ENCODE measurements at places on chromosomes 11 and 22.
A peak's percentile ranks its signal among the peaks of the same experiment; 100 is the strongest.

- no peak for DNase-seq
Observed at GRCh38 chr22:36465232-36466021, 16.0 kb downstream of the TXN2 start.

GRCh38 chr11:134560566-134561330 lies 148.7 kb upstream of the B3GAT1 start:
- no peak for DNase-seq

- no peak for DNase-seq
Observed at GRCh38 chr11:57729479-57729878, 11.8 kb upstream of the SELENOH start.

DNA sequence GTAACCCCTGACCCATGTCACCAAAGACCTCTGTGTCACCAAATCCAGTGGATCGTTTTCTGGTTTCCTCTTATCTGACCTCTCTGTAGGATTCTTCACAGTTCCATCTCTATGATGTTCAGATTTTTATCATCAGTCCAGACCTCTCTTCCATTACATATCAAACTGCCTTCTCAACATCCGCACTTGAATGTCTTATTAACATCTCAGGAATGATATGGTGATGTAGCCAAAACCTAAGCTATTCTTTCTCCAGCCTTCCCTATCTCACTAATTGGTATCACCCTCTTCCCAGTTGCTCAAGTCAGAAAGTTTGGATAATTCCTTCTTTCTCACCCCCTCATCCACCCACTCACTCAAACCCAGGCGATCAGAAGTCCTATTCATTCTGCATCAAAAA lies 13.4 kb downstream of the APLNR start:
- no peak for DNase-seq

DNA sequence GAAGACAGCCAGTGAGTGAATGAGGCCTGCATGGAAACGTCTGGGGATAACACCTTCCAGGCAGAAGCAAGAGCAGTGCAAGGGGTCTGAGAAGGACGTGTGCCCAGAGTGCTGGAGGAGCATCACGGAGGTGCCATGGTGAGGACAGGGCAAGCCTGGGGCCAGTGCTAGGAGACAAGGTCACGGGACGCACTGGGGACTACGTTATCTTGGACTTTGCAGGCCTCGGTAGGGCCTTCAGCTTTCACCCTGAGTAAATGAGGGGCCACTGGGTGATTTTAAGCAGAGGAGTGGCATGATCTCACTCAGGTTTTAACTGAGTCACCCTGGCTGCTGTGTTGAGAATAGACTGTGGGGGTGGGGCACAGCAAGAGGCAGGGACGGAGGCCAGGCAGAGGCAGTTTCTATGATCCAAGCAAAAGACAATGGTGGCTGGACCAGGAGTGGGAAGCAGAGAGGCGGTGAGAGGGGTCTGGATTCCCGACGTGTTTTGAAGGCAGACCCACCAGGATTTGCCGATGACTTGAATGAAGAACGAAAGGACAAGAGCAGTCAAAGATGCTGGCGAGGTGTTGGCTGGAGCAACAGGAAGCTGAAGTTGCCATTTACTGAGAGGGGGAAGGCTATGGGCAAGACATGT lies 102.7 kb upstream of the PARVA start:
- DNase-seq: no peak

- no peak for DNase-seq
Observed at GRCh38 chr22:19687561-19688300, 26.6 kb upstream of the SEPTIN5 start.

DNA sequence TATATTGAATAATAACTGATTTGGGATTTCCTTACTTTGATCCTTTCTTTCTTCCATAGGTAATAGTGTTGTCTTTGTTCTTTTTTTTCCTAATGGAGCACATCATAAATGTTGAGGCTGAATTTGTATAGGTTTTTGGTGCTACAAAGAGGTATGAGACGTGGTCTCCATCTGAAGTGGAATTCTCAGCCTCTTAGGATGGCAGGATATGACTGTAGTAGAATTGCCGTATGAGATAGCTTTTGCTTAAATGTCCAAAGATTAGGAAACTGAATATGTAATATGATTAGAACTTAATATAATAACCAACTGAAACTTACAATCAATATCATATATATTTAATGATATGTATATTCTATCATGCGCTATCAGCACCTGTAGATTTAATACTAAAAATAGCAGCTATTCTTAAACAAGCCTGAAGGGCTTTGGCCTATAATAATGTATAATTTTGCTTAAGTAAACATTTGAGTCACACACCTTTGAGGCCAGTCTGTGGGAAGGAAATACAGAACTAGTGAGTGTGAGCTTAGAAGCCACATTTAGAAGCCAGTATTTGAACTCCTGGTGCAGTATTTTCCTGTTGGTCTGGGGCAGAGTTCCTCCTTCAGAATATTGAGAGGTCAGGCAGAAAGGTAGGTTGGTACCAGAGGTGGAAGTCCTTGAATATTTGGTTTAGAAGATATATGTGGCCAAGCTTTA lies 62.6 kb downstream of the SWAP70 start:
- peak; percentile 57 for DNase-seq

DNA sequence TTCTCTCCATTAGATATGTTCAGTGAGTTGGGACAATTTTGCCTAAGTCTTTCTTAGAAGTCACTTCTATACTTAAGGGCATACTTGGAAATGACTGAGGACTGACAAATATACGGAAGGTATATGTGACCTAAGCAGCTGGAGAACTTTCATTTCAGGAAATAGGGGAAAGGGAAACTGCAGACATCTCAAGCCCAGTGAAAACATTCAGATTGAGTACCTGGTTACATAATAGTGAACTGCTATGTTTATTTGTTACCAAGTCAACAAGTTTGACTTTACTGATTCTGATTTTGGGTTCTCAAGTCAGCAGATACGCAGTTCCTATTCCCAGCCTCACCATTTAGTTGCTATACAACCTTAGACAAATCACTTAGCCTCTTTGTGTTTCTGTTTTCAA lies 1173.9 kb downstream of the LRRC4C start:
- DNase-seq: no peak

DNA sequence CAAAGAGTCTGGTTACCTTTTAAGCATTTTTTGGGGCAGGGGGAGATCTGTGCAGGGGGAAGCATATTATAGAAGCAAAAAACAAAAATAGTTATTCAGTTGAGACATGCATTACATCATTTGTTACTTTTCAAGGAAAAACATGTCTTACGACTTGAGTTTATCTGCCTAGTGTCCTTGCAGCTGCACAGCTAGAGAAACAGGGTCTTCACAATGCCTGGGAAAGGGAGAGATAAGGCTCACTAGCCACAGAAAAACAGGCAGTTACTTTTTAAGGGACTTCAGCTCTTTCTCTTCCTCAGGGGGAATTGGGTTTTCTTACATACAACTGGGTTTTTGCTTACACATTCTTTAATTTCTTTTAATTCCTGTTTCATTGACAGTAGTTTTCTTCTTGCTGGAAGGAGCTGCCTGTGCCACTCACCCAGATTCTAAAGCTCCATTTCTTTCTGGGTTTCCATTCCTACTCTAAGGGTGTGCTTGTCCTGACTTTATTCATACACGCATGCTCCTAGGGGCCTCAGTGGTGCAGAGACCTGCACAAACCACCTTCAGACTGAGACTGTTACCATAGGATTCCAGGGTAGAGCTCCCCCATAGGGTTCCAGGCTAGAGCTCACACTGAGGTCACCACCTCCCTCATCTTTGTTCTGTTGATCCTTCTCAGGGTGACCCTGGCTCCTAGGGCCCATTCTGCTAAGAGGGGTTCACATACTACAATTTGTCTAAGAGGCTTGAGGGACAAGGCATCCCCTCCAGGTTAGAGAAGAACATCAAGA lies 14.7 kb upstream of the UBQLNL start:
- no peak for DNase-seq

- no peak for DNase-seq
Observed at GRCh38 chr11:45673441-45673840, 8.0 kb upstream of the CHST1 start.

- no peak for DNase-seq
Observed at GRCh38 chr22:48182031-48182430, 1419.6 kb downstream of the TBC1D22A start.

GRCh38 chr22:38038890-38039812 lies 18.1 kb upstream of the PICK1 start:
- no peak for DNase-seq

DNA sequence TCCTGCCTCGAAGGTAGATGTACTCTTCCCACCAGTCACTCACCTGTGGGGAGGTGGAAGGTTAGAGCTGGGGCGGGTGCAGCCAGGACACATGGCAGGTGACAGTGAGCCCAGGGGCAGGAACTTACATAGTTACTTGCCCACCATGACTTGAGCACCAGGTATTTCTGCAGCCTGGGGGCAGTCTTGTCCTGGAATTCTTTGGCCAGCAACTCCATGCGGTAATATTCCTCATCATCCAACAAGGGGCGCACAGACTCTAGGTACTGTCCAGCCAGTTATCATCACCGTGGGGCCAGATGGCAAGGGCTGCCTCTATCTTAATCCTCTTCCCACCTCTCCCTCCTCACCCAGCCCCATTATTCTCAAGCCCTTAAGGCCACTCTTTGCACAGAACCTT lies 2.2 kb downstream of the CPT1B start:
- DNase-seq: no peak

DNA sequence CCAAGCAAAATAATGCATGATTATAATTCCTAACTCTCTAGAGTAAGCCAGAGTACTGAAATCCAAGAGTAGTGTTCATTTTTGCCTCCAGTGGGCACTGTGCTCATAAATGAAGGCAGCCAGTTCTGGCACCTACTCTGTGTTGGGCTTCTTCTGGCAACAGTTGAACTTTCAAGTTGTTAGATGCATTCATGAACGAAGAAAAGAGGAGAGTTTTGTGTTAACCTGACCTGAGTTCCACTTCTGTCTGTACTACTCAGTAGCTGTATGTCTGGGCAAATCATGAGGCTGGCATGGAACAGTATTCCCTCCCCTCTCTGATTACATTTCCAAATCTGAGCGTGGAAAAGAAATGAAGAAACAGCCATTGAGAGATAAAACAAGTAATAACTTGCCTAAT lies 20.3 kb upstream of the TENM4 start:
- DNase-seq: no peak

DNA sequence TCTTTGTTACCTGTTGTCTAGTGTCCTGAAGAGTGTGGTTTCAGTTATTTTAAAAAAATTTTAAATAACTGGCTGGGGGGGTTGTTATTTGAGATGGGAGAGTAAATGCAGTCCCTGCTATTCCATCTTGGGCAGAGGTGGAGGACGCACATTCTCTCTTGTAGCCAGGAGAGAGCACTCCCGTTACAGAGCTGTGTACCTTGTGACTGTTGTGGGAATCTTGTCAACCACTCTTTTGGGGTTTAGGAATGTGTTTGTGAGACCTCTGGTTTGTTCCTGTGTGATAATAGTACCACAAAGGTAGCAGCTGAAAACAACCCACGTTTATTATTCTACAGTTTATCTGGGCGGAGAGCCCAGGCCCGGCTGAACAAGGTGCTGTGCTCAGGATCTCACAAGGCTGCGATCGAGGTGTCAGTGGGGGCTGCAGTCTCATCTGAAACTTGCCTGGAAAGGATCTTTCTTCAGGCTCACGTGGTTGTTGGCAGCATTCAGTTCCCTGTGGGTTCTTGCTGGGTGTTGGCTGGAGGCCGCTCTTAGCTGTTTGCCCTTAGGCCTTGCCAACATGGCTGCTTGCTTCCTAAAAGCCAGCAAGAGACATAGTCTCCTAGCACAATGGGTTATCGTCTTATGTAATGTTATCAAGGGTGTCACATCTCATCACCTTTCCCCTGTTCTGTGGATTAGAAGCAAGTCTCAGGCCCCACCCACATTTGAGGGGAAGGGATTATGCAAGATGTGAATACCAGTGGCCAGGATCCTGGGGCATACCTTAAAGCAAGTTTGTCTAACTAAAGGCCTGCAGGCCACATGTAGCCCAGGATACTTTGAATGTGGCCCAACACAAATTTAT lies 20.6 kb downstream of the IGHMBP2 start:
- DNase-seq: no peak

- DNase-seq: peak; percentile 51
Observed at GRCh38 chr22:42313804-42314581, 43.5 kb upstream of the TCF20 start.

GRCh38 chr22:47315862-47316419 lies 553.5 kb downstream of the TBC1D22A start:
- no peak for DNase-seq

DNA sequence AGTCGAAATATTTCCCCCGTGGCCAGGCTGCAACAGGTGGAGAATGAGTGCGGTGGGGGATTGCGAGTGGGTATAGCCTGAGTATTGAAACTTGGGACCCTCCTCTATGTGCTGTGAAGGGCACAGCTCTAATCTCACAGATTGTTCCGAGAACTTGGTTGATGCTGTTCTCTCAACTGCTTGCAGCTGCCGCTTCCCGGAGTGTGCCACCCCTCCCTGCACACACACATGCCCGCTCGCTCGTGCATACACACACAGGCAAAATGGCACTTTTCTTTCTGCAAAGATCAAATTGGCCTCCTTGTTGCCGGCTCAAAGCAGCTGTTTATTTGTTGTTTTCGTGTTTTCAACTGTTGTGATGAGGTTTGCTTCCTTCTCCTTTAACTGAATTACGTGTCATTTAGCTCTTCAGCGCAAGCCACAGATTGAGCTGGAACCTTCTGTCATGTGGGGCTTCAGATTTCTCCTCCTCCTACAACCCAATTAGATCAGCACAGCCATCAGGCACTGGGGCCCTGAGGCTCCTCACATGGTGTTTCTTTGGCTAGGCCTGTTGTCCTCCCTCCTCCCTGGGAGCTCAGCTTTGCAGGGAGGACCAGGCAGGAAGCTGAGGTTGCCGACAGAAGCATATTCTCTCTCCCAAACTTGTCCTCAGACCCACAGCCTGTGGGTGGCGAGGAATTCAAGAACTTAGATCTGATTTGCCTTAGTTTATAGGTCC lies 13.9 kb upstream of the B3GAT1 start:
- no peak for DNase-seq

DNA sequence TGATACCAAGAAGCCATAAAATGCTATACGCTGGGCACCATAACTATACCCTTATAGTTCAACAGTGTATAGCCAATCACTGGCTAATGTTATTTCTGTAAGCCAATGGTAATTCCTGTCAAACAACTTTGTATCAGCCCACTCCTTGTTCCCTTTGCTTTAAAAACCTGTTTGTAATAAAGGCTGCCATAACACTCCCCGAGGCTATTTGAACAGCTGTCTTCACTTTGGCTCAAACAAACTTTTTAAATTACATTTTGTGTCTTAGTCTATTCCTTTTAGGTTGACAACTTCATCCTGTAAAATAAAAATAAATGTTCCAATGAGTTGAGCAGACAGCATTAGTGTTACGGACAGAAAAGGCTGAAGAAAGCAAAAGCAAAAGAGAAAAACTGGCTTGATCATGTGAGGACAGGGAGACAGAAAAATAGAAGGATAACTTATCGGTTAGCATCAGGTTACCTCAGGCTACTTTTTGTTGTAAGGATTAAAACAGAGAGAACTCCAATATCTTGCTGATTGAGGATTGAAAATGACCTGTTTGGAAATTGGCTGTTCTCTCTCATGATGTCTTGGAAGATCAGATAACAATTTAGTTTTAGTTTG lies 95.0 kb downstream of the AASDHPPT start:
- peak; percentile 32 for DNase-seq
